ENCODE measurements at places on chromosomes 1 and 21.

DNA sequence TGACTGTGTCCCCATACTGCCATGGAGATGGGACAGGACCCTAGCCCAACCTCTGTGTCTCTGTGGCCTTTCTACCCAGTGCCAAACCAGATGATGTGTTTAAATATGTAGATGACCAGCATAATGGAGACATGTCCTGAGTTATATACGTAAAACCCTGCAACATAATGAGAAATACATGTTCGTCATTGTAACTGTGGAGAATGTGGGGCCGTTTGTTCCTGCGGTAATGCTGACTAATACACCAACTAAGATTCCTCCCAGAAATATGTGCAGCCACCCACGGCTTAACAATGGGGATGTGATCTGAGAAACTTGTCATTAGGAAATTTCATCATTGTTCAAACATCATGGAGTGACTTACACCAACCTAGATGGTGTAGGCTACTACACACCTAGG, 71.7 kb upstream of the SIM2 start:
- DNase-seq, result no peak

GRCh38 chr1:220307607-220308006, 35.4 kb upstream of the RAB3GAP2 start:
- no peak for DNase-seq

DNA sequence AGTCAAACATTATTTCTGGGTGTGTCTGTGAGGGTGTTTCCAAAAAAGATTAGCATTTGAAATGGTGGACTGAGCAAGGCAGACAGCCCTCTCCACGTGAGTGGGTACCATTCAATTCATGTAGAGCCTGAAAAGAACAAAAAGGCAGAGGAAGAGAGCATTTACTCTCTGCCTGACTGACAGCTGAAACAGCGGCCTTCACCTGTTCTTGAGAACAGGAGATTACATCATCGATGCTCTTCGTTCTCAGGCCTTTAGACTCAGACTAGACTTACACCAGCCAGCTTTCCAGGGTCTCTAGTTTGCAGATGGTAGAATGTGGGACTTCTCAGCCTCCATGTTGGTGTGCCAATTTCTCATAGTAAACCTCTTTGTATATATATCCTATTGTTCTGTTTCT, 302.3 kb downstream of the BACH1 start:
- no peak for DNase-seq

- no peak for DNase-seq
Observed at GRCh38 chr1:184945029-184945428, 29.3 kb downstream of the NIBAN1 start.

GRCh38 chr1:32782086-32782485, 35.1 kb downstream of the YARS1 start:
- no peak for DNase-seq

DNA sequence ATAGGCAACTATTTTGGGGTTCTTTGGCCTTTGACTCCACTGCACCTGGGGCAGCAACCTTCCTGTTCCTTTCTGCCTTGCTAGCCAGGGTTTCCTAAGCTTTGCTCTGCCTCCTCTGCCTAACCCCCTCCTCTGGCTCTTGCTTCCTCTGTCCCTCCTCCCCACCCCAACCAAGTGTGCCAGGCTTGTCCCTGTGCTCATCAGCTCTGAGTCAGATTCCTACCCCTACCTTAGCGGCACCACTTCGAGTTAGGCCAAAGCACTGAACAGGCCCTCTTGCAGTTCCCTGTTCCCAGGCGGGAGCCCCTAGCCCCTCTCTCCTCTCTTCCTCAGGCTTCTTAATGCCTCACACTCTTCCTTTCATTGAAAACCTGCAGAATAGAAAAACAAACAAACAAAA, 74.8 kb upstream of the HAO2 start:
- DNase-seq, result no peak

DNA sequence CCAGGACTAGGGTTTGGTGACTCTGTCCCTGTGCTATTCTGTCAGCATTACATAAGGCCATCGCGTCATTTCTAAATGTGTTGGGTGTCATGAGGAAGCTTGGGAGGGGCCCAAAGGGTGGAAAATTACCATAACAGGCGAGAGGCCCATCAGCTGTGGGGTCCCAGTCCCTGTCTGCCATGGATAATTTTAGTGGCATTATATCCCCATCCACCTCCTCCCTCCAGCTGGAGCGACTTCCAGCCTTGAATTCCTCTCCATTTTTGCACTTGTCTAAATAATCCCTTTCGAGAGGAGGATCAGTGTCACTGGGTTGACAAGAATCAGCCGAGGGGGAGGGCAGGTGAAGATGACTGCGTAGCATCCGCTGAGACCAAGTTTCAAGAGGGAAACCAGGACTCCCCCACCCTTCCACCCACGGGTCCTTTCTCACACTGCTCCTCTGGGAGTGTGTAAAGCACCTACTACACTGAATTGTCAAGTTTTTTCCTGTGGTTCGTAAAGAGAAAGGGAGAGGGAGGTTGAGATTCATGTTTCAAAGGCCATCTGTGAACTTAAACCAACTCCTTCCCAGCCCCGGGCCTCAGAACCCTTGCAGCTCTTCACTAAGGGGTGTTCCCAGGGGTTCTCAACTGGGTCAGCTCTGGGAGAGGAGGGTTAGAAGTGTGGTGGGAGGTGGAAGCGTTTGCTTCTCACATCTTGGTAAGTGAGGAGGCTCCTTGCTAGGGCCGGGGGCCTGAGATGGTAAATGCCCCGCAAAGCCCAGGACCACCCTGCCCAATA, 29.2 kb downstream of the VASH2 start:
- peak; percentile 88 for DNase-seq

- DNase-seq, result peak; percentile 39
Observed at GRCh38 chr1:48572646-48573258, 100.7 kb upstream of the SPATA6 start.

Measured in NCI-H524 treated with DMSO at 0.1 percent for 48 hours (cell line).